EL (cell line): ENCODE measurements at places on chromosomes 1 and 21.
A peak's percentile ranks its signal among the peaks of the same experiment; 100 is the strongest.

- DNase-seq: peak; percentile 82
These were observed 89.6 kb upstream of the EDN2 start for GRCh38 chr1:41573785-41574713.

DNA sequence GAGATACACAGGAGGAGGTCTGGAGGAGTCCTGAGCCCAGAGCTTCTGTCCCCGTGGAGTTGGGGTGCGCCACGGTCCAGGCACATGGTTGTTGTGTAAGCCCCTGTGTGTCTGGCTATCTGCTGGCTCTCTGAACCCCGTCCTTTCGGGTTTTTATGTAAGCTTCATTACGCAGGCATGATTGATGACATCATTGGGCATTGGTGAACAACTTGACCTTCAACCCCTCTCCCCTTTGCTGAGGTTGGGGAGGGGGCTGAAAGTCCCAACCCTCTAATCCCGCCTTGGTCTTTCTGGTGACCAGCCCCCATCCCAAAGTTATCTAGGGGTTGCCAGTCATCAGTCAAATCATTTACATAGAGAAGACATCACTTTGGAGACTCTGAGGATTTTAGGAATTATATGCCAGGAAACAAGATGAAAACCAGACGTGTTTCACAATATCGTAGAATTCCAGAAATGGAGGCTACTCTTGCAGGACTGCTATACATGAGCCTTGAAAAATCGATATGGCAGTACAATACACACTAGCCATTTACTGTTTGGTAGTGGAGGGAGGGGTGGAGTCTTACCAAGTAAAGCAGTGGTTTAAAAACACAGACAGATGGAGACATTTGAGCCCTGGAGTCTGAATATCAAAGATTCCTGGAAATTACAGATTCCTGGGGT, 69.8 kb upstream of the SCAF4 start:
- no peak for DNase-seq

GRCh38 chr1:34858901-34859445, 576 bp downstream of the SMIM12 start:
- DNase-seq: peak; percentile 42

DNA sequence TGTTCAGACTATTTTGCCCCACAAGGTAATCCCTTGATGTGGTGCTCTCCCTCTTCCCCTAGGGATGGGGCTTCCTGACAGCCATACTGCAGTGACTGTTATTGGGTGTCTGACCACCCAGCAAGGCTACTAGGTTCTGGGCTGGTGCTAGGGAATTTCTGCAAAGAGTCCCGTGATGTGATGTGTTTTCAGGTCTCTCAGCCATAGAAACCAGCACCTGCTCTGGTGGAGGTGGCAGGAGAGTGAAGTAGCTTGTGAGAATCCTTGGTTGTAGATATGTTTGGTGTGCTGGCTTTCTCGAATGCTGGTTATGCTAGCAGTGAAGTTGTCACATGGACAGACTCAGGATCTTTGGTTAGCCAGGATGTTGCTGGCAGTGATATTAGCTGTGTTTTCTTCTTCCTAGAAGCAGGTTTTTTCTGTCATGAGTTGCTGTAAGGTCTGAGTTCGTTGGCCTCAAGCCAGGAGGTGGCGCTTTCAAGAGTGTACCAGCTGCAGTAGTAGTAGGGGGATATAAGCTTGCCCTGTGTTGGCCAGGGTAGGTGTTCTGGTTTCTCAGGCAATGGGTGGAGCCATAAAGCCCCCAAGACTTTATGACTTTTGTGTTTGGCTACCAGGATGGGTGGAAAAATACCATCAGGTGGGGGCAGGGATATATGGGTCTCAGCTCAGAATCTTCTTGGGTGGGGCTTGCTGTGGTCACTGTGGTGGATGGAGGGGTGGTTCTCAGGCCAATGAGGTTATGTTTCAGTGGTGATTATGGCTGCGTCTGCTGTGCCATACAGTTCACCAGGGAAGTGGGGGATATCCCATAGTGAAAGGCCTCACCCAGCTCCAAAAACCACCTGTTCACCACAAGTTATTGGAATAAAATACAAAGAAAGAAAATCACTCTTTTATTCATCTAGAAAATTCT, 1112.3 kb downstream of the KCNT2 start:
- no peak for DNase-seq

- no peak for DNase-seq
These were observed 3.6 kb upstream of the RD3 start for GRCh38 chr1:211495584-211495983.

DNA sequence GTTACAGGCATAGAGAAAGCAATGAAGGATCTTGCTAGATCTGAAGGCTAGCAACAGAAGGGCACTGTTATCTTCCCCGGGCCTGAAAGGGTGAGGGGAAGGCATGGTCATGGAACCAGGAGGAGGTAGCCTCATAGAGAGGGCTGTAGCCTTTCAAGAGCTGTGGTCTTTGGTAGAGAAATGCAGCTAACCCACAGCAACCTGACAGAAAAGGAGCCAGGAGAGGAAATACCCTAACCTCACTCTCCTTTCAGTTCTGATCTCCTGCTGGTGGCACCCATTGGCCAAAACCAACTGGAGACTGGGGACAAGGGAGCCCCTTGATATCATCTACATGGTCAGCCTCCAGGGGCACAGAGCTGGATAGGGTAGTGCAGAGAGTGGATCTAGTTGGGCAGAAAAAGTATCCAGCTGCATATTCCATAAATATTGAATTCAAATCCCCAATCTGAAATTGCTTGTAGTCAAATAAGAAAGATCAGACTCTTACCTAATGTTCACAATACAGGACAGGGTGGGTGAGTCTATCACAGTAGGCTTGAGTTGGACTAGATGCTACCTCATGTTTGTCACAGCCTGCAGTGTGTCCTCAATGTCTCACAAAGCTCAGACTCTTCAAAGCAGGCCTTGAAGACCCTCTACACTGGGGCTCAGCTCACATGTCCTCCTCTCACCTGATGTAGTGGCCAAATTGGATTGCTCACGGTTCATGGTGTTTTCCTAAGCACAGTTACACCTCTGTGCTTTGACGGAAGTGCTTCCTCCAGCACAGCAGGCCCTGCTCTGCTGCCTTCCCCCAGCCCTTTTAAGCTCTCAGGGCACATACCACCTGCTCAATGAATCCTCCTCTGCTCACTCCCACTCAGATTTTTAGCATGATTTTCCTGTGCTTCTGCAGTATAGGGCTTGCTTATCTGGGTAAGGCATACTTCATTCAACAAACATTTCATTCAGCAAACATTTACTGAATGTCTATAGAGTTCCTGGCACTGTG, 74.1 kb upstream of the JUN start:
- DNase-seq: no peak

GRCh38 chr1:230429067-230429735, 3.1 kb upstream of the PGBD5 start:
- no peak for DNase-seq

GRCh38 chr1:37006132-37006868, 28.0 kb downstream of the GRIK3 start:
- DNase-seq: no peak

DNA sequence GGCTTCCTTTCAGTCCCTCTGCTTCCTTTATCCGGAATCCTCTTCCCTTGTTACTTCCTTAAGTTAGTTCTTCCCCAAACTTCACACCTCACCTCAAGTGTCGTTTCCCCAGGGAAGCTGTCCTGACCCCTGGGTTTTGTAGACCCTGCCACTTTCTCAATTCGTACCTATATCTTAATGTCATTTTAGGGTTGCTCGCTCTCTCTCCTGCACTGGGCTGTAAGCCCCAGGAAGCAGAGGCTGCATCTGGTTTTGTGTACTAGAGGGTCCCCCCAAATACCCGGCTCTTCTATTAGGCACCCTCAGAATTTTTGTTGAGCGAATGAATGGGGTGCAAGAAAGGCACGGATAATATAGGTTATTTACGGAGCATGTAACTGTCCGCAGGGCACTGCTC, 603 bp upstream of the OPRD1 start:
- no peak for DNase-seq

DNA sequence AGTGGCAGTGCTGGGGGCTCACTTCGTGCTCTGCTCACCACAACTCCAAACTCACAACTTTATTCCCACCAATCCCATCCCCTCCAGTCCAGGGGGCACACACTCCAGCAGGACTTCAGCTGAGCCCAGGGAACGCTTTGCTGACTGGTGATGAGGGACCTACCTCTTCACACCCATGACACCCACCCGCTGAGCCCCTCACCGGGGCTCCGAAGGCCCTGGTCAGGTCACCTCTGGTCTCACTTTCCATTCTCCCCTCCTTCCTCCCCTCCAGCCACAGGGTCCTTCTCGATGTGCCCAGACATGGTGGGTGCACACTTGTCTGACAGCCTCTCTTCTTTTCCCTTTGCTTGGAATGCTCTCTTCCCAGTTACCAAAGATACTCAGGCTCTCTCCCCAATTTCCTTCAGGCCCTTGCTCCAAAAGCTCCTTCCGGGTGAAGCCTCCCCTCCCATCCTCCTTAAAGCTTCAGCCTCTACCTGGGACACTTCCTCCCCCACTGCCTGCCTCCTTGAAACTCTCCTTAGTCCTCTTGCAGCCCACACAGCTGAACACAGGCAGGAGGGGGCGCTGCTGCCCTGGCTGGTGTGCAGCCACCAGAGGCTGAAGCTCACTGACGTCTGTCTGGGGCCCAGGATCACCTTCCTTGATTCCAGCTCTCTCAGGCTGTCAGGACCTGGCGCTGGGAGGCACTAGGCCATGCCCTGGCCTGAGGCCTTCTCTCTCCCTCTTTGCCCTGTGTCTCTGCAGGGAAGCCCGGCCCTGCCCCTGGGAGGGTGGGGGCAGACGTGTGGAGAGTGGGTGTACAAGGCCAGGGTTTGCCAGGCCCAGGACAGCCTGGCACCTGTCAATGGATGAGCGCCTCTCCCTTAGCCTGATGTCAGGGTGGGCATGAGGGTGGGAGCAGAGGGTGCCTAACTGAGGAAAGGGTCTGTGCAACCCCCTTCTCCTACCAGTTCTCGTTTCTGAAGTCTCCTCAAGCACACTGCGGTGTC, 1.6 kb downstream of the KCNE1 start:
- peak; percentile 70 for DNase-seq

GRCh38 chr1:37989361-37989930, 376 bp downstream of the SF3A3 start:
- peak; percentile 52 for DNase-seq

DNA sequence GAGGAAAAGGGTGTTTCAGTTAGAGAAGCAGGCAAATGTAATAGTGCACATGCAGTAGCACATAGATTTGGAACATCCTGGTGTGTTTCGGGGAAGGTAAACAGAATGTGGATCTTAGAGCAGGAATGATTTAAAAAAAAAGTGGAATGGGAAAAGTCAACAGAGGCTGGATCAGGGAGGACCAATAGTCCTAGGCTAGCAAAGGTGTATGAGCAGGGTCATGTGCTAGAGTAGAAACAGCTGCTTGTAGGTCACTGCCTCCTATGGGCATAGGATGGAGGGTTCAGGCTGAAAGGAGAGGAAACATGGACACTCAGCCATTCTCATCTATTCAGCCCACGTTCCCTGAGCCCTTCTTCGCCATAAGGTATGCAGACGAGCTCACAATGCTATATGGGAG, 3.7 kb upstream of the KPNA6 start:
- no peak for DNase-seq

DNA sequence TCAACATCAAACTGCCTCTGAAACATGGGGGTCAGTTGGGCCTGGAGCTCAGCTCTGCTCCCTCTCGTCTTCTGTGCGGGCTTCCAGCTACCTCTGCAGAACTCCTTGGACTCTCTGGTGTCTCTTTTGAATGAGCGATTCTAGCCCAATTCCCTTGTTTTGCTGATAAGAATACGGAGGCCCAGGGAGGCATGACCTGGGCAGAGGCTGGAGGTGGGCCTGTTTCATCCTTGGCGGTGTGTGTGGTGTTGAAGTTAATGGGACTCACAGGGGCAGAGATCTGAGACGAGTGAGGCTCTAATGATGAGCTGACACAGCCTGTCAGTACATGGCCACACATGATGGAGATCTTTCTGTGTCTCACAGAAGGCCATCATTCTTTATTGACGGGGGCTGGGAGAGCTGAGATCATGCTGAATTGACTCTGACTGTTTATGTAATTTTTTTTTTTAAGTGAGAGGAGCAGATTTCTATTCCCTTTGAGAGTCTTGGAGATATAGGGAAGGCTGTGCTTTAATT, 134.5 kb downstream of the URB2 start:
- no peak for DNase-seq

- DNase-seq: no peak
These were observed 2.3 kb upstream of the USP16 start for GRCh38 chr21:29022166-29022565.

- no peak for DNase-seq
These were observed 26.0 kb upstream of the SLC26A9 start for GRCh38 chr1:205969229-205969628.

- DNase-seq: no peak
These were observed 62.1 kb downstream of the CD46 start for GRCh38 chr1:207813946-207814345.

DNA sequence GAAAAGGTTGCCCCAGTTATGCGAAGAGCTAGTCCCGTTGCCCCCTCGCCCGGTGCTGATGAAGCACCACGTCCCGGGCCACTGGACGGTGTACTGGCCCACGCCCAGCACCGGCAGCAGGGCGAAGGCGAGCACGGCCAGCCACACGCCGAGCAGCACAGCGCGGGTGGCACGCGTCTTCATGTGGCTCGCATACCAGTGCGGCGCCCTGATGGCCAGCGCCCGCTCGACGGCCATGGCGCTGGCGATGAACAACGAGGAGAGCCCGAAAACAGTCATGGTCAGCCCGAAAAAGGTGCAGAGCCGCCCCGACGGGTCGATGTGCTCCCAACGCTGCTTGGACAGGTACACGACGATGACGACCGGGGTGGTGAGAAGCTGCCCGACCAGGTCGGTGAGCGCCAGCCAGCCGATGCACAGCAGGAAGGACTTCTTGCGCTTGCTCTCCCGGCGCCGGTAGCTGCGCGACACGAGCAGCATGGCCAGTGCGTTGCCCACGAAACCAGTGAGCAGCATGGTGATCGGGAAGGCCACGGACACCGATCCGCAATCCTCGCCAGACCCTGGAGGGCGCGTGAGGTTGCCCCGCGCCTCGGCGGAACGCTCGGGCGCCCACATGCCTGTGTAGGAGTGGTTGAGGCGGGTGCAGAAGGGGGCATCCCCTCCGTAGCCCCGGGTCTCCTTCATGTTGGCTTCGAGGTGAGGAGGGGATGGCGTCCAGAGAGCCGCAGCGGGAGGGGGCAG, 553 bp downstream of the PTGER3 start:
- no peak for DNase-seq

DNA sequence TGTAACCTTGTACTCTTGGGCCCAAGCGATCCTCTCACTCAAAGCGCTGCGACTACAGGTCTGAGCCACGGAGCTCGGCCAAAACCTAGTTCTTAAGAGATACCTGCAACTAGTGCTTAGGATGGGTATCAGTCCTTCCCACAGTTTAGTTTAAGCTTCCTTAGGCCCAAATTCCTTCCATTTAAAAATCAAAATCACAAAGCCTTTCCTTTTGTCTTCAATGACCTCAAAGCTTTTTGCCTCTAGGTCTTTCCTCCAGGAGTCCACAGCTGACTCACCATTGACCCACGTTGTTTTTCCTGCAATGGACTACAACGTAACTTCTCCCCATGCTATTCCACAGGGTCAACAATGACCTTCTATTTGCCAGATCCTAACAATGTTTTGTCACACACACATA, 64.0 kb downstream of the APP start:
- DNase-seq: no peak
